ENCODE measurements at places on chromosomes 12 and 14.

- DNase-seq: no peak
Measured at GRCh38 chr12:132315951-132316350, 13.4 kb downstream of the GALNT9 start.

DNA sequence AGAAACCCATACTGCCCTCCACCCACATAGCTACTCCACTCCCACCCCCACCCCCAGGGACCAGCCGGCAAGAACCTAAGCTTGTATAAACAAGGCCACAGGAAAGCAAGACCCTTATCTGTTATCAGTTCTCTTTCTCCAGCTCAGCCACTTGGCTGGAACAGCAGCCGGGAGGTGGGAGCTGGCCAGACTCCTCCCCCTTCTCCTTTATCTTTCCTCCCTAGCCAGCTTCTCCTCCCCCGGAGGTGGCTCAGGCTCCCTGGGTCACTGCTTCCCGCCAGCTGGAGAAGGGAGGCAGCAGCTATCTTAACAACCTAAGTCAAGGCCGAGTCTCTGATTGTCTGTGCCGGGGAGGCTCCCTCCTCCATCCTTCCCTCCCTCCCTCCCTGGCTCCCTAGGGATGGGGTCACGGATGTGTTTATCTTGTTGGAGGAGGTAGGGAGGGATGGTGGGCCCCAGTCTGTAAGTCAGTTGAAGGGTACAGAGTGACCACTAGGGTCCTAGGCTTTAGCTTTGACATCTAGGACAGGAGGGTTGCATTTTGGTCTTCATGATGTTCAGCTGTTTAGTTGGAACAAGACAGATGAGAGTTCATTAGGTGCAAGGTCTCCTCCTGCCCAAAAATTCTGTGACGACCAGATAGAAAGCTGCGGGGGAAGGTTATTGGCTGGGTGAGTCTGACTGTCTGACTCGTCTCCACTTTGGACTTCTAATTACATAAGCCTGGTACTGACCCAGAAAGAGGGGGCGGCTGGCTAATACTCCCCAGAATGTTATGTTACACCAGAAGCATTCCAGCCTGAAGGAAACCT, 29.7 kb downstream of the ZFP36L1 start:
- DNase-seq: no peak

DNA sequence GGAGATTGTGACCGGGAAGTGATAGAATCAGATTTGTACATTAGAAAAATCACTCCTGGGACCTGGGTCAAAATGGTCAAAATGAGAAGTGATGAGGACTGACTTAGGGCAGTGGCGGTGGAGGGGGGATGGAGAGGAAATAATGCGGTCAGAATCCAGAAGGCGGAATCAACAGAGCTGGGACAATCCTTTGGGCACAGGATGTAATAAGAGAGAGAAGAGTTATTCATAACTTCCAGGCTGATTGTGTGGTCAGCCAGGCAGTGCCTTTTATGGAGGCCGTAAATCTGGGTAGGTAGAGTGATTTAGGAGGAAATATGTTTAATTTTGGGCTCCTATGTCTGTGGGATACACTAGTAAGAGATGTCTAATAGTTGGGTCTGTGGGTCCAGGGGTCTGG, 21.6 kb downstream of the FBXL14 start:
- no peak for DNase-seq

DNA sequence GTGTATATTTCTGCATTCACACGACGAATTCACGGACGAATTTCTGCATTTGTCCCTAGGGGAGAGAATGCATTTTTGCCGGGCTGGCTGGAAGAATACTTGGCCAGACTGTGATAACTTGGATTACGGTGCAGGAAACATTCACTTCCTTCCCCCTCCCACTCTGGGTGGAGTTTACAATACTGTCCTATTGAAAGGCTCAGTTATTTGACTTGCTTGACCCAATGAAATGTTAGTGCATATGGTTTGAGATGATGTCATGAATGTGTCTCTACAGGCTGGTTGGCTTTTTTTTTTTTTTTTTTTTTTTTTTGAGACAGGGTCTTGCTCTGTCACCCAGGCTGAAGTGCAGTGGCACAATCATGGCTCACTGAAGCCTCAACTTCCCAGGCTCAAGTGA, 90.7 kb upstream of the NOS1 start:
- DNase-seq: no peak

GRCh38 chr14:75469606-75470237, 41.9 kb downstream of the JDP2 start:
- no peak for DNase-seq

DNA sequence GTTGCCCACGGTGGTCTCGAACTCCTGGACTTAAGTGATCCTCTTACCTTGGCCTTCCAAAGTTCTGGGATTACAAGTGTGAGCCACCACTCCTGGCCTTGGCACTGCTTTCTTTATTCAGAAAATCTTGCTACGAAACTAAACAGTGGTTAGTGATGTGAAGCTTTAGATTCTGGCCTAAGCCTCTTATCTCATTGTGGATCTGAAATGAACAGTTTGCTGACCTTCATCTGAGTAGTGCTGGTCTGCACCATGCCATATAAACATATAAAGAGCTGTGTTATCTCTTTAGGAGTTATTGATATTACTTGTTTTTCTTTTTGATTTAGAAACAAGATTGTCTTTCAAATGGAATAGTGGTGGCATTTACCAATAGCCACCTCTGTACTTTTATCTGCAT, 22.6 kb downstream of the SRGAP1 start:
- no peak for DNase-seq

GRCh38 chr14:33457617-33458016, 493.3 kb downstream of the EGLN3 start:
- DNase-seq: no peak

DNA sequence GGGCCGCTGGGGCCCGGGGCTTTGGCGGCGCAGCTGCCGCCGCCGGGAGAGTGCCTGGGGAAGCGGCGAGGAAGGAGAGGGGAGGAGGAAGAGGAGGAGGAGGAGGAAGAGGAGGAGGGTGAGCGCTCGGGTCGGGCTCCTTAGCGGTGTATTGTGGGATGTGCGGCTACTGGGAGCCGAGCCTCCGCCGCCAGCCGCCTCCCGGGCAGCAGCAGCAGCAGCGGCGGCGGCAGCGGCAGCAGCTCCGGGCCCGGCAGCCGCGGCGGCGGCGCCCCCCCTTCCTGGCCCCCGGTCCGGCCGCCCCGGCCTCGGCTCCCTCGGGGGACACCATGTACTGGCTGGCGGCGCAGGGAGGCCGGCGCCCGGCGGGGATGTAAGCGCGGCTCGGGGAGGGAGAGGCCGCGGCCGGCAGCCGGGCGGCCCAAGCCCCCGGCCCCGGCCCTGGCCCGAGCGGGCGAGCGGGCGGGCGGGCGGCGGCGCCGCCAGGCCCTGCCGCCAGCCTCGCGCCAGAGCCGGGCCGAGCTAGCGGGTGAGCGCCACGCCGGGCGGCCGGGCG, at the start of gene SETD1B:
TSS of gene SETD1B (plus strand) at position 149 of the 556 bp plus-strand sequence. CDS start 729 bp downstream, outside the sequence.
- DNase-seq: peak; percentile 17

- no peak for DNase-seq
Measured at GRCh38 chr12:65362234-65363031, 84.0 kb downstream of the MSRB3 start.

DNA sequence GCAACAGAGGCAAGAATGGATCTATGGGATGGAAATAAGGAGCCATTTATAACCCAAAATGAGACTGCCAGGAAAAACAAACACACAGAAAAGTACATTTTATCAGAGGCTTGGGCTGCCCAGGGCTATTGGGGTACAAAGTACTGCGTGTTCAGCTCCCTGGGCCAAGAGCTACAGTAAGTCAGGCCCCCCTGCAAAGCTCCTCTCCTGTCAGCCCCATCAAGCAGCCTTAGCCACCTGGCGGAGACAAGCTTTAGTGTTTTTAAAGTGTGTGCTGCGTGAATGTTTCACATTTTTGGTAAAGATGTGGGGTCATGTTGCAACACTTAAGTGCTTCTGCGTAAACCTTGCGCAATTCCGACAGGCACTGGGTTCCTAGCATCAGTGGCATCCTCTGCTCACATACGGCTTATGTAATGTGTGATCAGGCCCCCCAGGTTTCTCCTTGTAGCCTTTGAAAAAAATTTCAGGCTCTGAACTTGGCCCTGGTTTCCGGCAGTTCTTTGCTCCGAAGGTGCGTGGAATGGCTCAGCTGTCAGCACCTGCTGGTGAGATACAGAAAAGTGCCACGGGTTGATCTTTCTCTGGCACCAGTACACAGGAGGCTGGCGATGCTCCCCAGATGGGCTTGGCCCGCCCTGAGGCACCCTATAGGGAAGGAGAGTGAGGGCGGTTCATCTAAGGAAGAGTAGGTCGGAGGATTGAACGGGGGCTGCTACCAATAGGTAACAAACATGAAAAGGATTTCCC, 198.7 kb upstream of the EEA1 start:
- DNase-seq: no peak

DNA sequence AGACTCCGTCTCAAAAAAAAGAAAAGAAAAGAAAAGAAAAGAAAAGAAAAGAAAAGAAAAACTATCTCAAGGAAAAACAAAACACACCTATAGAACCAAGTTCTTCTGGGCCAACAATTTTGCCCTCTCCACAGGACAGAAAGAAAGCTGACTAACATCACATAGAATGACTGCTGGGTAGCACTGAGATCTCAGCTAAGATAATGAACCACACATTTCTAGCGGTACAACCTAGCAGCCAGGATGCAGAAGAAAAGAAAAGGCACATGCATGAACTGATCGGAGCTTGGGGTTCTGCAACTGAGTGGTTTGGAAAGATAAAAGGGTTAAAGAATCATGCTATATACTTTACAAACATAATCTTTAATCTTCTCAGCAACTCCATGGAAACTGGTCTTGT, 19.5 kb downstream of the TMED10 start:
- DNase-seq: no peak

- DNase-seq: no peak
Measured at GRCh38 chr12:14171106-14171505, 189.7 kb upstream of the GRIN2B start.

- DNase-seq: no peak
Measured at GRCh38 chr14:70651522-70651921, 9.8 kb downstream of the TTC9 start.

GRCh38 chr14:36767603-36768281, 106.1 kb downstream of the PAX9 start:
- no peak for DNase-seq

DNA sequence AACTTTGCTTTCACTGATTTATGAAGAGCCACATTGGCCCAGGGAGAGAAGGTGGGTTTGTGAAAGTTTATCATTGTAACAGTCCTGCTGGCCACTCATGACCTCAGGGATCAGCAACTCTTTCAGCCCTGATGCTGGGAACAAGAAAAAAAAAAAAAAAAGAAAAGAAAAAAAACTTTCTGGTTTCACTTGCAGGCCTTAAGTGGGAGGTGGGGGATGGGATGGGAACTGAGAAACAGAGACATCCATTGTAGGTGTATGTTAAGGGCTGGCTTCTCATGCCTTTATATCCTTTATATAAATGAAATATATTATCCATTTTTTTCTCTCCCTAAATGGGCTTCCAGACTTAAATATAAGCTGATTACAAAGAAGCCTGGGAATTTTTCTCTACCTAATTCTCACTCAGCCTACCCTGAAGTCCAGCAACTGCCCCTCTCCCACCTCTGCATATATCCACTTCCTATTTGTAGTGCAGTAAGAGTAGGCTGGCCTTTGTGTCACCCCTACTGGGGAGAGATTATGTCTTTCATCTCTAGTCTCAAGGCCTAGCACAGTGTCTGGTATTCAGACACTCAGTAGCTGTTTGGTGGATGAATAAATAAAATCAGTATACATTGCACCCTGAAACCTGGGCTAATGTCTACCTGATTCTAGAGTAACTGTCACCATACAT, 187.1 kb downstream of the KICS2 start:
- DNase-seq: no peak

GRCh38 chr12:121000530-121000929, 15.8 kb downstream of the C12orf43 start:
- no peak for DNase-seq

DNA sequence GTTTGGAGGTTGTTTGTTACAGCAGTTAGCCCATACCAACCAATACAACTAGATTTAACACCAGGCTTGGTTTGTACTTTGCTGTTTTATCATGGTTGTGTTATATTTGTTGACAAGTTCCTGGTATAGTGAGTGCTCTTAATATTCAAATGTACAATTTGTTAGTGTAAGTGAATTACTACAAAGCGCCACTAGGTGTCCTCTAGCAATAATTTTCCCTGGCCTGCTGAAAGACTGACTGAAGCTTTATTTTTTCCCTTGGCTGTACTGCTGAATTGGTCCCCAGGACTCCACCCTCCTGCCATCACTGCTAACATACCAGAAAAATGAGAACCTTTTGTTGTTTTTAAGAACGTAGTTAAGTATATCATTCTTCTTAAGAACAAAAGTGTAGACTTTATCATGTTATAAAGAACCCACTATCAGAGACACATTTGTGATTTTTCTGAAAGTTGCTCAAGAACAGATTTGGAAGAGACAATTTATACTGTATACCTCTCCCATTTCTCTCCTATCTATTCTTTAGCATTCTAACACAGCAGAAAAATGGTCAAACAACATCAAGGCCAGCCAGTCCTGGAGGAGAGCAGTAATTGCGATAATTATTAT, 75.3 kb upstream of the FAR2 start:
- DNase-seq: no peak

- peak; percentile 39 for DNase-seq
Measured at GRCh38 chr14:100065942-100066574, 836 bp downstream of the EVL start.

Data from effector CD8-positive, alpha-beta T cell (primary cell).